ENCODE measurements at places on chromosomes 5 and 9. TPM values are rescaled to one million over a fixed set of nuclear protein-coding genes. Genes with fewer than 3 reads are reported as not detected.

DNA sequence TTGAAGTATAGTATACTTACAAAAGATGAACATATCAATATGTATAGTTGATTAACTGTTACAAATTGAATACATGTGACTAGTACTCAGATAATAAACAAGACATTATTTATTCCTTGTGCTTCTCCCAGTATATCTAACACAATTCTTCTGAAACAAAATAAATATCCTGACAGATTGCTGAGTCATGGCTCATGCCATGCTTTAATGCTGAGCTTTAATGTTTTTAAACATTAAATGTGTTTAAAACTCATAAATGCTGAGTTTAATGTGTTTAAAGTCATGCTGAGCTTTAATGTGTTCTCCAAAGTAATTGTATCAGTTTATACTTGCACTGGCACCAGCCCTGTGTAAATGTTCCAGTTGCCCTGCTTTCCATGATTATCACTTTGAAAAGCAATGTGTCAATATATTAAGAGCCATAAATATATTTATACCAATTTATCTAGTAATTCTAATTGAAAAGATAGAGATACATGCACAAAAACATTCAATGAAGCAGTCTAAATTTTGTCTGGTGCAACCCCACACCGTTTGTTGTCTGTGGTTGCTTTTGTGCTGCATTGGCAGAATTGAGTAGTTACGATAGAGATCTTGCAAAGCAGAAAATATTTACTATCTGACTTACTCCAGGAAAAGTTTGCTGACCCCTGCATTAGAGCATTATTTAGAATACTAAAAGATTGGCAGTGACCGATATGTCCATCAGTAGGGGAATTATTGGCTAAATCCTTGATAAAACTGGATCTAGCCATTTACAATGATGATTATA, 15.7 kb downstream of the KIAA1958 start:
- DNase-seq: no peak

DNA sequence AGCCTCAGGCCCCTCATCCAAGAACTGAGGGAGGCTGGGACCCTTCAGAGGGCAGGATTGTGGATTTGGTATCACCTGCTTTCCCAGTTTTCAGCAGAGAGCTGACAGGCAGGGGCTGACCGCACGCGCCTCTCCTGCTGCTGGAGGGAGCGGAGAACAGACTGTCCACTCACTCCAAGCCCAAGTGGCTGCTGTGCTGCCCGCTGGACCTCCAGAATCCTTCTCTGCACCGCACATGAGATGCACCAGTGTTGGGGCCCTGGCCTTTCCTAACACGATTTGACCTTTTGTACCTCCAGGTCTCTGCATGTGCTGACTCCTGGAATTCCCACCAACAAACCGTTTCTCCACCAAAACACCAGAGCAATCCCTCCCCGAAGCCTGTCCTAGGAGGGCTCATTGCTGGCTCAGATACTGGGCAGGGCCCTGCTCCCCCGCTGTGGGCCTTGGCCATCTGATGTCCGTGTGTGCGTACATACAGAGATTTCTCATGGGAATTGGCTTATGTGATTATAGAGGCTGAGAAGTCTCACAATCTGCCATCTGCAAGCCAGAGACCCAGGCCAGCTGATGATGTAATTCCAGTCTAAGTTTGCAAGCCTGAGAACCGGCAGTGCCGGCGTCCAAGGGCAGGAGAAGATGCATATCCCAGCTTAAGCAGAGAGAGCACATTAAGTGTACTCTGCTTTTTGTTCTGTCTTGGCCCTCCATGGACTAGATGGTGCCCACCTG, 141.7 kb downstream of the GADD45G start:
- peak; percentile 73 for DNase-seq

The GDA gene
- total RNA-seq: 0.44 TPM

DNA sequence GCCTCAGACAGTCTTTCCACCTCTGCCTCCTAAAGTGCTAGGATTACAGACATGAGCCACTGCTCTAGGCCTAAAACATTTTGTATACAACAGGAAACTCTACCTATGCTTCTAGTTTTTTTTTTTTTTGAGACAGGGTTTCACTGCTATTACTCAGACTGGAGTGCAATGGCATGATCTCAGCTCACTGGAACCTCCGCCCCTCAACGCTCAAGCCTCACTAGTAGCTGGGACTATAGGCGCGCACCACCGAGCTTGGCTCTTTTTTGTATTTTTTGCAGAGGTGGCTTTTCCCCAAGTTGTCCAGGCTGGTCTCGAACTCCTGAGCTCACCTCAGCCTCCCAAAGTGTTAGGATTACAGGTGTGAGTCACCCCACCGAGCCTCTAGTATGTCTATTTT, 5.4 kb downstream of the HSPA9 start:
- DNase-seq: no peak

GRCh38 chr5:23024470-23024869, 171.3 kb upstream of the CDH12 start:
- DNase-seq: no peak

The TRIM14 gene
- total RNA-seq: 1.8 TPM

The ZNG1F gene
- 1.2 TPM for total RNA-seq

The GABRA6 gene
- total RNA-seq: not detected

The DNAJC25 gene
- total RNA-seq: 5.3 TPM

DNA sequence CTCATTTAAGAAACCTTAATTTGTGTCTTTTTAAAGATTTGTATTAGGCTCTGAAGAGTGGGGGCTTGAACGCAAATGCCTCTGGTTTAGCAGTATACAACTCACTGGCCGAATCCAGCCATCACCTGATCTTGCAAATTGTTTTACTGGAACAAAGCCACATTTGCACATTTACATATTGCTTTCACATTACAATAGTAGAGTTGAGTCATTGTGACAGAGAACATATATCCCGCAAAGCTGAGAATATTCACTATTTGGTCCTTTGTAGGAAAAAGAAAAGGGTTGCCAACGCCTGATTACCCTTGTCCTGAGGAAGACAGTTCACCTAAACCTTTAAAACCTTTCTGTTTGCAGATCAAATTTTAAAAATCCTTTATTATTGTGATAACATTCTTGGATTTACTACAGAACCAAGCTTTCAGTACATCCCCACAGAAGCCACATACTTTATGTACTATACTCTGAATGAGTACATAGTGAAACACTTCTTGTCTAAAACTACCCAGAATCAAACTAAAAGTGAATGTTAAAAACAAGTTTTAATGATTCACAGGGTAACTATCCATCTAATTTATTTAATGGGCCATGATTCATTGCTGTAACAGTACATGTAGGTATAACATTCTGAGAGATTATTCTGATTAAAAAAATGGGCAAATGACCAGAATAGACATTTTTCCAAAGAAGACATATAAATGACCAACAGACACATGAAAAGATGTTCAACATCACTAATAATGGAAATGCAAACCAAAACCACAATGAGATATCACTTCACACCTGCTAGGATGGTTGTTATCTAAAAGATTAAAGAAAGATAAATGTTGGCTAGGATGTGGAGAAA, 161.0 kb downstream of the SLC25A46 start:
- DNase-seq: no peak

GRCh38 chr9:94903961-94904421, 177.5 kb downstream of the AOPEP start:
- no peak for DNase-seq

The PCDHGB4 gene
- 6.4 TPM for total RNA-seq

DNA sequence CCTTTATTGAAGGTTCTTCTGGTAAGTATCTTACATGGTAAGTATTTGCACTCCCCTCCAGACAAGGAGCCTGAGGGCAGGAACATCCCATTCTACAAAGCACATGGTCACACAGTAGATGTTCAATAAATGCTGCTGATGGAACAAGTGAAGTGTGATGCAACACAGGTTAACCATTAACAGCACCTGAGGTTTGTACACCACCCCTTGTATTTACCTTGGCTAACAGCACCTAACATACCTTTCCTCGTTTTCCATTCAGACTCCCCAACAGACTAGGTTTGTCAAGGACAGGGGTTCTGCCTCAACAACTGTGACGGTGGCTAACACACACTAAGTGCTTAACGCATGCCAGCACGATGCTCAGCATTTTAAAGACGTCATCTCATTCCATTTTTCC, 213.6 kb downstream of the MAPKAP1 start:
- DNase-seq: no peak

DNA sequence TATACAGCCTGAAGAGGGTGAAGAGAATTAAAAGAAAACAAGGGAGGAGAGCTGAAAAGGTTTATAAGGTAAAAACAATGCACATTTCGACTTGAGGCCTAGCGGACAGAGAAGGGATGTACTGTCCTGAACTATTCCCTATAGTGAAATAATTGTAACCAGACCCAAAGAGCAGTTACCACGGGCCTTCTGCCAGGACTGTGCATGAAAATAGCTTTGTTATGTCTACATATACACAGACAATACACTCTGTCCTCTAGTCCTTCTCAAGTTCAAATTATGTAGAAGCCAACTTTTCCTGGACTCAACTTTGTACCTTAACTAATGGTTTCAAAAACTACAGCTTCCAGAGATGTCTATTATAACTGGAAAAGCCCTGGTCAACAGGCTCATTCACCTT, 223.7 kb downstream of the PCSK5 start:
- DNase-seq: no peak

- DNase-seq: no peak
These were observed 25.5 kb downstream of the OR2V1 start for GRCh38 chr5:181105391-181106025.

- DNase-seq: no peak
These were observed 2.9 kb upstream of the TGFBI start for GRCh38 chr5:136025900-136026299.

The CTXN3 gene
- not detected for total RNA-seq

GRCh38 chr5:109186759-109187158, 223.0 kb downstream of the PJA2 start:
- DNase-seq: no peak

Measured in right atrium auricular region (tissue), 2 donors.